Psoas muscle (tissue), 8 donors: ENCODE measurements at places on chromosomes 3 and 15. TPM values are rescaled to one million over a fixed set of nuclear protein-coding genes. Genes with fewer than 3 reads are reported as not detected.

- no peaks in the 10 kb centered on the region for H3K36me3 ChIP-seq
- H3K27me3 ChIP-seq = no peaks in the 10 kb centered on the region
- no peak for DNase-seq
- no peaks in the 10 kb centered on the region for H3K4me1 ChIP-seq
Measured at GRCh38 chr3:9291821-9292410, 42.5 kb upstream of the SRGAP3 start.

- DNase-seq = no peak
- no peaks in the 10 kb centered on the region for H3K27me3 ChIP-seq
- peaks cover 9% of the 10 kb centered on the region for H3K4me1 ChIP-seq
- no peak overlapping the region for H3K4me3 ChIP-seq
Measured at GRCh38 chr3:53142986-53143385, 12.8 kb upstream of the RFT1 start.

DNA sequence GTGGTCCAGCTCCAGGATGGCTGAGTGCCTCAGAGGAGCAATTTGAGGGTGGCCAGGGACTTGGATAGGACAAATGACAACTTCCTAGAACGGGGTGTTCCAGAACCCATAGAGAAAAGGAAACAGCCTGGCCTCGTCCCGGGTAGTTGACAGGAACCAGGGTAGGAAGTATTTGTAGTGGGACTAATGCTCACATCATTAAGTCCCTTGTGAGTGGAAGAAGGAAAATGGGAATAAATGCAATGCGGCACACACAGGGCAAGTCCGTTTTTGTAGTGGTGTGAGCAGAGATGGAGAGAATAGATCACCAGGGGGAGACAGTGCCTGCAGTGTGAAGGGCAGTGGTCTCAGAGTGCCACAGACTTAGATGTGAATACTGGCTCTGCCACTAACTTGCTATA is 19.6 kb downstream of the TIMP4 start:
- no peak for DNase-seq
- H3K27ac ChIP-seq = peak overlapping the region; percentile 60
- peaks cover 35% of the 10 kb centered on the region for H3K4me1 ChIP-seq
- no peaks in the 10 kb centered on the region for H3K36me3 ChIP-seq
- H3K4me3 ChIP-seq = no peak overlapping the region

DNA sequence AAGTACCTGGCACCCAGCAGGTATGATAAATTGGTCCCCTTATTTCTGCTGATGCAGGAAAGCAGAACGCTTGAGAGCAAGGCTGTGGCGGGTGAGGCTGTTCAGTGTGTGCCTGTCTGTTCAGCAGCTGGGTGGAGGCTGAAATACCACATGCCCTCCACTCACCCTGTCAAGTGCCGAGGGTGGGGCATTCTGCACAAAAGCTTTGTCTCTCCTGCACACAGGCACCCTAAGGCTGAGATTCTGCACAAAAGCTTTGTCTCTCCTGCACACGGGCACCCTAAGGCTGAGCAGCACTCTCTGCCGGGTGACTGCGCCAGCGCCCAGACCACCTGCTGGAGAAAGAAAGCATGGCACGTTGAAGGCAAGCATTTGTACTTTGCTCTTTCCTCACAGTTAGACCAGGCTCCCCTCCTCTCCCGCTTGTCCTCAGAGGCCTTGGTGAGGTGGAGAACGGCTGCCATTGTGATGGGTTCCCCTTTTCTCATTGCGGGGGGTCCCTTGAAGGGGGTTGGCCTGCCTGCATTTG is 97.5 kb downstream of the BDH1 start:
- H3K4me1 ChIP-seq = peaks cover 10% of the 10 kb centered on the region
- no peak for DNase-seq
- H3K27me3 ChIP-seq = no peaks in the 10 kb centered on the region
- no peak overlapping the region for H3K27ac ChIP-seq
- no peak overlapping the region for H3K4me3 ChIP-seq

GRCh38 chr15:44216958-44217357 is 21.9 kb upstream of the FRMD5 start:
- H3K36me3 ChIP-seq = no peaks in the 10 kb centered on the region
- no peak overlapping the region for H3K4me3 ChIP-seq
- H3K27me3 ChIP-seq = no peaks in the 10 kb centered on the region
- DNase-seq = no peak
- H3K27ac ChIP-seq = no peak overlapping the region

DNA sequence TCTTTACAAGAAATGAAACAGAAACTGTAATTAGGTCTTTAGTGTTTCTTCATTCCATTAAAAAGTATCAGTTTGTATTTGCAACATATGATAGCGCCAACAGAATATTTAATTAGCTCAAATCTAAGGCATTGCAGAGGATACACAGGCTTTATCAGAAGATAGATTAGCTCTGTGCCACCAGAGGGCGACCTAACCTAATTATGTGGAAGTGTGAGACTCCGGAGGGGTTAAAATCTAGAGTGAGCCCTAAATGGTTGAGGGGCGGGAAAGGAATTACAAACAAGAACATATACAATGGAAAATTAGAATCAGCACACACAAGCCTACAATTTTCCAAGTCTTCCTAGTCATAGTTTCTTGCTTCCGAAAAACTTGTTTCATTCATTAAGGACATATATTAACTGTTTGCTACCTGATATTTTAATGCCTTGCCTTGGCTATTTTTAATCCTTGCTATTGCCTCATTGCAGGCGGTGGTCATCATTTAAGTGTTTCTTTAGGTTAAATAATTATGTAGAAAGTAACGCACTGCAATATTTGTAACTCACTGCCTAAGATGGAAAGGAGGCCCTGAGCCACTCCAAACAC is 18.0 kb upstream of the RYR3 start:
- H3K4me3 ChIP-seq = peak overlapping the region; percentile 6
- peak overlapping the region; percentile 72 for H3K27ac ChIP-seq
- H3K27me3 ChIP-seq = no peaks in the 10 kb centered on the region
- H3K36me3 ChIP-seq = no peaks in the 10 kb centered on the region
- no peaks in the 10 kb centered on the region for H3K4me1 ChIP-seq
- DNase-seq = no peak

The CYP1A2 gene
- not detected for total RNA-seq

GRCh38 chr15:80736560-80736959 is 41.5 kb downstream of the ABHD17C start:
- no peak overlapping the region for H3K4me3 ChIP-seq
- H3K27ac ChIP-seq = no peak overlapping the region
- DNase-seq = no peak
- no peaks in the 10 kb centered on the region for H3K27me3 ChIP-seq

DNA sequence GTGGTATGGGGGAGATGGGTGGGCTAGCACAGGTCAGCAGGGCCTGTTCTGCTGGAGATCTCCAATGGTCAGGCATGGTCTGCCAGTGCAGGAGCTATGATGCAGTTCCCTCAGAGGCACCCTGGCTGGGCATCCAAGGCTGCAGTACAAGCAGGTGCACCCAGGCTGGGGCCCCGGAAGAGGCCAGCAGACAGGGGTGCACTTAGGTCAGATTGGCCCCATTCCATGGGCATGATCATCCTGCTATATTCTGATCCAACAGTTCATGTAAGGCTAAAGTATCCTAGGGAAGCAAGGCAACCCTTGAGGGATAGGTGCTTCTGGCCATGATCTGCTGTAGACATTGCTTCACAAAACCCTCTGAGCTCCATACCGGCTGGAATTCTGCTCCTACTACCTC is 53.5 kb downstream of the STRIT1 start:
- H3K4me3 ChIP-seq = no peak overlapping the region
- H3K27ac ChIP-seq = no peak overlapping the region
- no peaks in the 10 kb centered on the region for H3K27me3 ChIP-seq
- H3K4me1 ChIP-seq = peaks cover 14% of the 10 kb centered on the region
- DNase-seq = no peak

- H3K4me3 ChIP-seq = no peak overlapping the region
- H3K27me3 ChIP-seq = peaks cover 18% of the 10 kb centered on the region
- H3K4me1 ChIP-seq = peaks cover 23% of the 10 kb centered on the region
- peak; percentile 12 for DNase-seq
- H3K27ac ChIP-seq = no peak overlapping the region
Measured at GRCh38 chr15:73928971-73929627, 2.8 kb downstream of the LOXL1 start.

The FRMD5 gene
- total RNA-seq = not detected

- H3K4me3 ChIP-seq = no peak overlapping the region
- peaks cover 11% of the 10 kb centered on the region for H3K4me1 ChIP-seq
- DNase-seq = no peak
- no peak overlapping the region for H3K27ac ChIP-seq
- H3K27me3 ChIP-seq = no peaks in the 10 kb centered on the region
Measured at GRCh38 chr3:100129941-100130340, 15.6 kb upstream of the FILIP1L start.

DNA sequence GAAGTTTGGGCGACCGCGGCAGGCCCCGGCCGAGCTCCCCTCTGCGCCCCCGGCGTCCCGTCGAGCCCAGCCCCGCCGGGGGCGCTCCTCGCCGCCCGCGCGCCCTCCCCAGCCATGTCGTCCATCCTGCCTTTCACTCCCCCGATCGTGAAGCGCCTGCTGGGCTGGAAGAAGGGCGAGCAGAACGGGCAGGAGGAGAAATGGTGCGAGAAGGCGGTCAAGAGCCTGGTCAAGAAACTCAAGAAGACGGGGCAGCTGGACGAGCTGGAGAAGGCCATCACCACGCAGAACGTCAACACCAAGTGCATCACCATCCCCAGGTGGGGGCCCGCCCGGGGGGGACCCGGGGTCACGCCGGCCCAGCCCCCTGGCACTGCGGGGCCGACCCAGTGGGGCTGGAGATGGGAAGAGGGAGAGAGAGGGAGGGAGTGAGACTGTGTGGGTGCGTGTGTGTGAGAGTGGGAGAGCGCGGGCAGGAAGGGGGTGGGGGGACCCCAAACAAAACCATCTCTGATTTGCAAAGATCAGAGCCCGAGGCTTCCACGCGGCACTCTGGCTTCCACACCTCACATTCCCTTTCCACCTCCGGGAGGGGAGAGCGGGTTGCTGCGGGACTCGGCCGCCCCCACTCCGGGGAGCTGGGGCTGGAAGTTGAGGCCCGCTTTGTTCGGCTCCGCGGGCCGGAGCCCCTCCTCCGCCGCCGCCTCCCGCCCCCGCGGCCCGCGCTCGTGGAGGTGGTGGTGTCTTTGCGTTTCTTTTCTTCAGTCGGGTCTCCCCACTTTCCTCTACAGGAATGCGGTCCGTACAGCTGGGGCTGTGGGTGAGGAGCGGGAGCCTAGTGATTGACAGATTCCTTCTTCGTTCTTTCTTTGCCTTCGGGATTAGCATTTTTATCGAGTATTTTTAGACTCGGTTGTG is 898 bp downstream of the SMAD3 start:
- no peak for DNase-seq
- H3K27ac ChIP-seq = peak overlapping the region; percentile 92
- H3K27me3 ChIP-seq = no peaks in the 10 kb centered on the region
- no peaks in the 10 kb centered on the region for H3K36me3 ChIP-seq
- peak overlapping the region; percentile 91 for H3K4me3 ChIP-seq
- H3K4me1 ChIP-seq = peaks cover 42% of the 10 kb centered on the region

- H3K27me3 ChIP-seq = peaks cover 3% of the 10 kb centered on the region
- no peak overlapping the region for H3K4me3 ChIP-seq
- peaks cover 9% of the 10 kb centered on the region for H3K4me1 ChIP-seq
- H3K27ac ChIP-seq = no peak overlapping the region
Measured at GRCh38 chr15:45121706-45122417, 7.7 kb downstream of the DUOXA2 start.

DNA sequence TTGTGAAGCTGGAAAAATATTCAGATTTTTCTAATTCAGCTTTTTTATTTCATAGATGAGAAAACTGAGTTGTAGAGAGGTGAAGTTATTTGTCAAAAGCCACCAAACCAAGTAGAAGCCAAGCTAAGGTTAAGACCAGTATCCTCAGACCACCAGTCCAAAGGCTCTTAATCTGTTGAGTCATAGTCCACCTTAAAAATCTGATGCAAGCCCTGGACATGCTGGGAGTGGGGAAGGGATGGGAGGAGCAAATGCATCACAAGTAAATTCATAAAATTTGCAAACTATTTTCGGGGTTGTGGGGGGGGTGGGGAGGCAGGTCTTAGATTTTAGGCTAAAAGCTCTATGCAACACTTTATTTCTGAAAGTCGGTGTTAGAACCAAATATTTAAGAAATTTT is 307.7 kb upstream of the SEMA6D start:
- no peaks in the 10 kb centered on the region for H3K36me3 ChIP-seq
- H3K27me3 ChIP-seq = no peaks in the 10 kb centered on the region
- DNase-seq = no peak
- no peak overlapping the region for H3K4me3 ChIP-seq

GRCh38 chr3:170622369-170623159 is 36.7 kb upstream of the SLC7A14 start:
- DNase-seq = peak; percentile 18
- no peaks in the 10 kb centered on the region for H3K27me3 ChIP-seq
- H3K4me1 ChIP-seq = no peaks in the 10 kb centered on the region

The CACNA2D3 gene
- 13.5 TPM for total RNA-seq

The PAQR5 gene
- 0.39 TPM for total RNA-seq

DNA sequence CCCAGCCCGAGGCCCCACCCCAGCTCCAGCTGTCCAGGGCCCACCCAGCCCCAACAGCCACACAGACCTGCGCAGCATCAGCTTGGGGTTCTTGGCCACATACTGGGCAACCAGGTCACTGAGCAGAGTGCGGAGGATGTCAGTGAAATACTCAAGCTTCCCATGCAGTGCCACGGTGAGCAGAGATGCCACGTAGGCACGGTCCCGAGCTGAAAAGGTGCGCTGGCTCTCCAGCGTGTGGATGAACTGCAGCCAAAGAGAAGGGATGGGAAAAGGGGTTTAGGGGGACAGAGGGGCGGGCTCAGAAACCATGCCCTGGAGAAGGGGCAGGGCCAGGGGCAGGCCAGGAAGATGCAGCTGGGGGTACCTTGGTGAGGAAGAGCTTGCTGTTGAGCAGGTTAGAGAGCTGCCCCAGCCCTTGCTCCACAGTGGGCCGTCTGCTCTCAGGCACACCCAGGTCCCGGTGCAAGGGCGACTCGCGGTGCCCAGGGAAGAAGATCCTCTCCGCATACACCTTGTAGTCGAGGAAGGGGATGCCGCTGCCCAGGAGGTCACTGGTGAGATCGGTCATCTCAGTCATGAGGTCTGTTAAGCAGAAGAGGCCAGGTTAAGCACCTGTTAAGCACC is 17.4 kb downstream of the PLXNB1 start:
- H3K4me3 ChIP-seq = no peak overlapping the region
- peaks cover 2% of the 10 kb centered on the region for H3K27me3 ChIP-seq
- H3K27ac ChIP-seq = no peak overlapping the region
- H3K36me3 ChIP-seq = no peaks in the 10 kb centered on the region
- H3K4me1 ChIP-seq = no peaks in the 10 kb centered on the region
- peak; percentile 6 for DNase-seq

- peak overlapping the region; percentile 95 for H3K27ac ChIP-seq
- DNase-seq = no peak
- no peaks in the 10 kb centered on the region for H3K27me3 ChIP-seq
- H3K36me3 ChIP-seq = no peaks in the 10 kb centered on the region
- peak overlapping the region; percentile 47 for H3K4me3 ChIP-seq
- H3K4me1 ChIP-seq = peaks cover 92% of the 10 kb centered on the region
Measured at GRCh38 chr15:92921215-92922131, 21.3 kb downstream of the CHD2 start.

GRCh38 chr3:117750674-117751269 is 1041.2 kb downstream of the TUSC7 start:
- H3K27ac ChIP-seq = no peak overlapping the region
- no peaks in the 10 kb centered on the region for H3K36me3 ChIP-seq
- H3K4me3 ChIP-seq = no peak overlapping the region
- DNase-seq = no peak

The FAN1 gene
- 13.5 TPM for total RNA-seq
